Skeletal muscle cell (primary cell): ENCODE measurements at places on chromosomes 11 and 22.

DNA sequence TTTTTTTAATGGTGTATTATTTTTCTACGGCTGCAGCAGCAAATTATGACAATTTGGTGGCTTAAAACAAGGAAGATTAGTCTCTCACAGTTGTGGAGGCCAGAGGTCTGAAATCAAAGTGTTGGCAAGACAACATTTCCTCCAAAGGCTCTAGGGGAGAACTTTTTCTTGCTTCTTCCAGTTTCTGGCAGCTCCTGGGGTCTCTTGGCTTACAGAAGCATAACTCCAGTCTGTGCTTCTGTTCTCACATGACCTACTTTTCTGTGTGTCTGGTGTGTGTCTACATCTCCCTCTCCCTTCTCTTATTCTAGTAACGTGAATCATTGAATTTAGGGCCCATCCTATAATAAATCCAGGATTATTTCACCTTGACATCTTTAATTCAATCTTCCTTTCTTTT is 551.9 kb upstream of the LUZP2 start:
- DNase-seq: no peak

- DNase-seq: no peak
Measured at GRCh38 chr11:34513682-34514449, at the start of gene ELF5. TSS of gene ELF5 (minus strand) at chr11:34513794. CDS start at chr11:34505749, 8,045 bp downstream.

DNA sequence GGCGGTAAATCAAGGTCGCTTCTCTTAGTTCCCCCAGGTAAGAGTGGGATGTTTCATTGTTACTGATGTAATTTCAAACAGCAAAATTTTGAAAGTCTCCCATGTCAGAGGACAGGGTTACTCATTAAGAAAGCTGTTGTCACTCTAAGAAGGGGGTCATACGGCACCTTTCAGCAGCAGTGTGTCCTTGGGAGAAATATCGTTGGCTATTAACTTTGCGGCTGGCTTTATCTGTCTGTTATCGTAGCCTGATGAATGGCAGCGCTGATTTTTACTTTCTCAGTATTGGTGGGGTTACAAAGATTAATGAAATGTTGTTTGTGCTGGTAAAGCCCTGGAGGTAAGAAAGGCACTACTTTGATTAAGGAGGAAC is 27.5 kb upstream of the FBXO3 start:
- no peak for DNase-seq

DNA sequence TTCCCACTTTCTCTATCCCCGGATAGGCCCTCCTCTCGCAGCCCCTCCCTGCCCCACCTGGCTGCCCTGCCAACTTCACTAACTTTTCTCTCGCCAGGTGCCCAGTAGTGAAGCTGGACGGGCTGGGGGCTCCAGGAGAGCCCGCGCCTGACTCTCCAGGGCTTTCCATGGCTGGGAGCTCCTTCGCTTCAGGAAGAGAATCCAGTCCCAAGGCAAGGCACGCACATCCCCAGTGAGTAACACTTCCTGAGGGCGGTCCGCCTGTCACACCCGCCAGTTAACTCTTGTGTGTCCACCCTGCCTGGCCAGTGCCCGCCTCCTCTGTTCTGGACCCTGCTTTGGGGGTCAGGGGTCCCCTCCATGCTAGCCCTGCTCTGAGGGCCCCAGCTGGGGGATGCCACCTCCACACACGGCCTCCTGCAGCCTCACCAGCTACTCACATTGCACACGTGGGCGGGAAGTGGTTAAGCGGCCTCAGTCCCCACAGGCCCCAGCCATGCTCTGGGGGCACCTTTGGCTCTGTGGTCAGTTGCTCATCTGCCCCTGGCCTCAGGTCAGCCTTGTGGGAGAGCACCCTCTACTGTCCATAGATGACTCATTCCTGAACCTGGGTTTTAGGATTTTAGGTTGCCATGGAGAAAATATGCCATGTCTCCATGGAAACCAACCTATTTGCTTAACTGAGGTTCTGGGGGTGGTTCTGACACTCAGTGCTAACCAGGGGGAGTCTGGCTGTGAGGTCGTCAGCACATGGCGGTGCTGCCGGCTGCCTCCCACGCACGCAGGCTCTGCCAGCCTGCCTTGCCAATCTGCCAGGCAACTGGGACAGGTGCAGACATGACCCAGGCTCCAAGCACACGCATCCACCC is at the start of gene RIN1:
RIN1 (minus strand) TSS at position 201 of the 869 bp plus-strand sequence; CDS start at position 169, 32 bp downstream.
- DNase-seq: peak; percentile 98

DNA sequence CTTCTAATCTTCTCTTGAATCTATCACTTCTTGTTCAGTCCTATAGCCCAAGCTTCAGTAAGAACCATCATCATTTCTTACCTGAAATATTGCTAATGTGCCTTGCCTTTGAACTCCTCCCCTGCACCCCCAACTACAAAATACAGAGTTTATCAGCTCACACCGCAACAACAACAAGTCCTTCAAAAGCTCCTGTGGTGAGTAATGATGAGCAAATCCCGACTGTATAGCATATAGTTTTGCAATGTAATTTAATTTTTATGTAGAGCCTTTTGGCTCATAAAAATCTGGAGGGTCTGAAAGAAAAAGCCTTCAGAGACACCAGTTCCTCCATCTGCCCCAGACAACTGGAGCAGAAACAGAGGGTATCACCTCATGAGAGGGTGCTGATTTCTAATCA is 124.7 kb downstream of the ARHGAP32 start:
- no peak for DNase-seq

DNA sequence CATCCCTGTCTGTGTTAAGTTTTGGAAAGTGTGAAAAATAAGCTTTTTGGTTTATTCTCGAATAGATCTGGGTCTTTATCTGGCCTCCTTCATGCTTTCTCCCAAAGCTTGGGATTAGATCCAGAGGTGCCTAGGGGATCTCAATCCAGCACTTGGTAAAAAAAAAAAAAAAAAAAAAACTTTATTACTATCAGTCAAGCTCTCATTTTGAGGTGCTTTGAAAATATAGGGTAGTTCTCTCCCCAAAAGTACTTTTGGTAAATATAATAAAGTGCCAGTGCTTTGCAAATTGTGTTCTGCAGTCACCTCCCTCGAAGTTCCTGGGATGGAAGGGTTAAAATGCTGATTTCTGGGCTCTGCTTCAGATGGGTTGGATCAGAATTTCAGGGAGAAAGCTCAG is 15.5 kb upstream of the CEP295 start:
- no peak for DNase-seq

DNA sequence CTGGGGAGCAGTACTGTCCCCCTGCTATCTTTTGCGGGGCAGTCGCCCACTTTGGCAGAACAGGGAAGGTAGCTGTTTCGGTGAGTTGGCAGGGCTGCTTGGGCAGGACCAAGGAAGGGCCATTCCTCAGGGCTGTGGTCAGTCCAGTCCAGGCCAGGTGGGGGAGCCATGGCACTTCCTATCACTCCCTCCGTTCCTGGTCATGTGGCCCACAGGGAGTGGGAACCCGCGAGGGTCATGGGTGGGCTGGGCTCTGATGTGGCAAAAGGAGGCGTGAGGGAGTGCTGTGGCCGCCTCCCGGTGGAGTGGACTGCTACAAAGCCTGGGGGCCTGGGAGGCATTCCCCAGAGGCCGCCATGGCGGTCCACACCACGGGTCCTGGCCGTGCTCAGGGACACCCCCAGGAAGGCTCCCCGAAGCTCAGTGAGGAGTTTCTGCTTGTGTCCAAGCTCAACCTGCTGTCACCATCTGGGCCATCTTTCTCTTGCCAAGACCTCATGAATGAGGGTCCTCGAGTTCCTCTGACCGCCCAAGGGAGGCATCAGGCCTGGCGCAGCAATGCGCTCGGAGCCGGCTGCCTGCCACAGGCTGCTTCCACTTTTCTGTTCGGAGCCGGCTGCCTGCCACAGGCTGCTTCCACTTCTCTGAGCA is 11.9 kb downstream of the CHID1 start:
- no peak for DNase-seq

GRCh38 chr22:27193636-27194035 is 536.2 kb downstream of the MIAT start:
- no peak for DNase-seq

DNA sequence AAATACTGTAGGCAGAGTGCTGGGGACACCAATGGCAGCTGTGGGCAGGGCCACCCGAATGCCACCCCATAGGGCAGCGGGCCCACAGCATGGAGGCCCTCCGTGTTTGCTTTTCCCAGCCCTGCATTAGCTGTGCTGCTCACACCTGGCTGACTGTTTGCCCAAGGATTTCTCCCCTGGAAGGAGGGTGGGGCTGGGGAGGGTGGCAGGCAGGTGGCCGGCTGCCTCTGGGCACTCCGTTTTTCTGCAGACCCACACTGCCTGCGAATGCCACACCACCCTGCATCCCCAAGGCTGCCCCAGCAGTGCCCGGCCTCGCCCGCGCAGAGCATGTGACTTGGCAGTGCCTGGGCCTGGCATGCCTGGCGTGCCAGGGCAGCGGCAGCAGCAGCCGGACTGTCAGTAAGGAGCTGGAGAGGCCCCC is 19.6 kb downstream of the DAGLA start:
- no peak for DNase-seq

GRCh38 chr11:2891326-2892214 is 6.0 kb upstream of the CDKN1C start:
- DNase-seq: no peak

DNA sequence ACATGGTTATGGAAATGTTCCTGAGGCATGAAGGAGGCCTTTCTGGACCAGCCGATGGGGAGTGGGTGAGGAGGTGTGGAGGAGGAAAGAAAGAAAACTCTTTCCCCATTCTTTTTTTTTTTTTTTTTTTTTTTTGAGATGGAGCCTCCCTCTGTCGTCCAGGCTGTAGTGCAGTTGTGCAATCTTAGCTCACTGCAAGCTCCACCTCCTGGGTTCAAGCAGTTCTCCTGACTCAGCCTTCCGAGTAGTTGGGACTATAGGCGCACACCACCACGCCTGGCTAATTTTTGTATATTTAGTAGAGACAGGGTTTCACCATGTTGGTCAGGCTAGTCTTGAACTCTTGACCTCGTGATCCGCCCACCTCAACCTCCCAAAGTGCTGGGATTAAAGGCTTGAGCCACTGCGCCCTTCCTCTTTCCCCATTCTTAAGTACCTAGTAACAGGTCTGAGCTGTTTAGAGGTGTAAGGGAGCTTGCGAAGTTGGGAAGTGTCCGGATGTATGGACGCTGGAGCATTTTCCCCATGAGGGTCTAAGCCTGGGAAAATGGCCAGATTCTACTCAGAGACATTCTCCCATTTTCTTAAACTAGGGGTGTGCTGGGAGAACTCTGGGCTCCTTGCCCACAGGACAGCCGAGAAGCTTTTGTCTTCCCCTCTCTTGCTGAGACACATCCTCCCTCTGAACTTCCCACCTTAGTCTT is 135.8 kb downstream of the TEAD1 start:
- no peak for DNase-seq

GRCh38 chr11:68036141-68036716 is 2.6 kb upstream of the TCIRG1 start:
- DNase-seq: no peak

GRCh38 chr11:119905162-119905561 is 176.2 kb upstream of the NECTIN1 start:
- no peak for DNase-seq

- no peak for DNase-seq
Measured at GRCh38 chr22:47391169-47392053, 629.0 kb downstream of the TBC1D22A start.

- DNase-seq: no peak
Measured at GRCh38 chr11:72396041-72396440, 38.3 kb downstream of the CLPB start.

DNA sequence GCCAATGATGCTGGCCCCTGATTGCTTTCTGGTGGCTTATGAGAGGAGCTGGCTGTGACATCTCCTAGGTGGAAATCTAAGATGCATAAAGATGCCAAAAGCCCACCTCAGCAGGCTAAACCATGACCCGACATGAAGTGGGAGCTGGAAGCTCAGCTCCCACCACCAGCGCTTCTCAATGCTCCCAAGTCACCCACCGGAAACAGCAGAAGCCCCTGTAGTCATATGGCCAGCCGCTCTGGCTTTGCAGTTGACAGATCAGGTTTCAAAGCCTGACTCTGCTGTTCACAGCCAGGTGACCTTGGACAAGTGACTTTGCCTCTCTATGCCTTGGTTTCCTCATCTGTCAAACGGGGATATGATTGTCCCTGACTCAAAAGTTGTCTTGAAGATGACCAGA is 29.1 kb upstream of the ANO1 start:
- no peak for DNase-seq

GRCh38 chr11:11396301-11397035 is 43.4 kb upstream of the CSNK2A3 start:
- peak; percentile 69 for DNase-seq

- no peak for DNase-seq
Measured at GRCh38 chr11:27616711-27617110, 83.5 kb downstream of the BDNF start.

GRCh38 chr11:64044730-64045393 is 9.1 kb downstream of the FLRT1 start:
- DNase-seq: no peak

DNA sequence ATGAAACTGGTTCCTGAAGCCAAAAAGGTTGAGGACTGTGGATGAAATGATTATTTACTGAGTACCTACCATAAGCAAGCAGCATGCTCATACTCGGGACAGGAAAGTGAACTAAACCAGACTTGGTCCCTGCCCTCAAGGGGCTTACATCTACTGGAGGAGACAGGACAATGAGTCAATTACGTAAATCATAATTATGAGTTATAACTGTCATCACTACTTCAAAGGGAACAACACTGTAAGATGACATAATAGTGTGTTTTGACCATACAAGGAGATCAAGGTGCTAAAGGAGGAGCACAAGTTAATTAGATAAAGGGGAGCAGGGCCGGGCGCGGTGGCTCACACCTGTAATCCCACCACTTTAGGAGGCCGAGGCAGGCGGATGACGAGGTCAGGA is 2.5 kb downstream of the FAM227A start:
- DNase-seq: no peak

DNA sequence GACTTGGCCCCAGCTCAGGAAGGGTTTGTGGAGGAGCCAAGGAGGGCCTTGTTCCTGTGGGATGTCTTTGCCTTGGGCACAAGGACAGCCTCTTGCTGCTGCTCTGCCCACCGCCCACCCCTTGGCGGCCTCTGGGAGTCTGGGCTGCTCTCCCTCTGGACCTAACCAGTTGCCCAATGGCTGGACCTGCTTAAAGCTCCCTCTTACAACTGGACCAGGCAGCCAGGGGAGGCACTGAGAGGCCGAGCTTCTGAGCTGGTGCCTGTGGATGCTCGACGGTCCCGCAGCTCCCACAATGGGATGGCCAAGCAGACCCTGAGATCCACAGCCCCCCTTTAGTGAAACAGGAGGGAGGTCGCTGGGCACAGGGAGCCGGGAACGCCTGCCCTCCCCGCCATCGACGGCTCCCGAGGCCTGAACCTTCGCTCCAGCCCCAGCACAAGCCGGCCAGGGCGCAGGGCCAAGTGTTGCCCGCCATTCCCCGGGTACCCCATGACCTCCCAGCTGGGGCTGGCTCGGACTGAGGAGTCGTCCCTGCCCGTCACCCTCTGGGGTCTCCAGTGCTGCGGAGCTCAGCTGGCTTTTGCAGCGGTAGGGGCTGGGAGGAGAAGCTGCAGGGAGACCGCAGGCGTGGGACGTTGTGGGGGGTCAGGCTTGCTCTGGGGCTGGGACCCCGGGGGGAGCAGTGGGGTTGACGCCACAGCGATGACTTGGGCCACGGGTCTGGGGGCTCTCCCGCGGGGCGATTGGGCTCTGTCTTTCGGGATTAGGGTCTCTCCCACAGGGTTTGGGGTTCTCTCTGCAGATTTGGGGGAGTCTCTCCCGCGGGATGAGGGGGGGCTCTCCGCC is 584 bp upstream of the GAL start:
- DNase-seq: no peak

- DNase-seq: peak; percentile 9
Measured at GRCh38 chr11:34570584-34570983, 50.3 kb upstream of the EHF start.
